Fibroblast of mammary gland (primary cell): ENCODE measurements at places on chromosomes 6 and 20.

DNA sequence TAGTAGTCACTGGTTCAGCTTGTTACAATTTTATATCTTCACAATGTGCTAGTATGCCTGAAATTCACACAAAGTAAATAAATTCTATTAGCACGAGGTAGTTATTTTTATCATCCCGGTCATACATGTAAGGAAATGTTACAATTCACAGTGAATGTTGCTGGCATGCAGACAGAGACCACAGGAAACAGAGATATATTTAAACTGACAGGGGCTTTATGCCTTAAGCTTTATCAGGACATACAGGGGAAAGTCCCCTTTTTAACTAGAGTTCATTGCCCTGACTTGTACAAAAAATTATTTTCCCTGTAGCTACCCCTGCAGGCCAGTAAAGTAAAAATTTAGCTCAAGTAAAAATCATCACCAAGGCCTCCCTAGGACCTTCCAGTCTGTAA is 712.0 kb upstream of the NRSN1 start:
- DNase-seq = peak; percentile 60

DNA sequence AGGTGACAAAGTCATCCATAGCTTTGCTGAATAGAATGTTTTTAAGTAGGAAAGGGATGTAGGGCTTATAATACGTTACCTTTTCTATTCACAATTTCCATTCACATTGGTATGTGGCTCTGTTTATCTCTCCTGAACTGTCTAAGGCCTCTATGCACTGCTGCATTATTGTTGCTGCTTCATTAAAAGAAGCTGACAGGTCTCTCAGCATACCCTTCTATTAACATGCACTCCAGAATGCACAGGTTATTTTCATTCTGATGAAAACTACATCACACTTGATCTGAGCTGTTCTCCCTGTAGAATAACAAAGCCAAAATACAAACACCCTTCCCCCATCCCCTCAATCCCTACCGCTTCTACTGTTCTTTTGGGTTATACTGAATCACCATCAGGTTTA is 399.3 kb downstream of the TBC1D32 start:
- DNase-seq = no peak

- no peak for DNase-seq
These were observed 971 bp downstream of the RBCK1 start for GRCh38 chr20:408843-409696.

- DNase-seq = no peak
These were observed 472.3 kb upstream of the CITED2 start for GRCh38 chr6:139846538-139847456.

GRCh38 chr6:70041411-70041810 is 175.1 kb downstream of the COL19A1 start:
- no peak for DNase-seq

- DNase-seq = no peak
These were observed 56.1 kb downstream of the GJA1 start for GRCh38 chr6:121491576-121491975.

- DNase-seq = peak; percentile 19
These were observed 35.6 kb downstream of the ADGRF4 start for GRCh38 chr6:47733879-47734558.

GRCh38 chr6:4103929-4104328 is 25.0 kb upstream of the FAM217A start:
- DNase-seq = no peak

GRCh38 chr6:41975276-41975675 is 33.7 kb upstream of the CCND3 start:
- DNase-seq = no peak

DNA sequence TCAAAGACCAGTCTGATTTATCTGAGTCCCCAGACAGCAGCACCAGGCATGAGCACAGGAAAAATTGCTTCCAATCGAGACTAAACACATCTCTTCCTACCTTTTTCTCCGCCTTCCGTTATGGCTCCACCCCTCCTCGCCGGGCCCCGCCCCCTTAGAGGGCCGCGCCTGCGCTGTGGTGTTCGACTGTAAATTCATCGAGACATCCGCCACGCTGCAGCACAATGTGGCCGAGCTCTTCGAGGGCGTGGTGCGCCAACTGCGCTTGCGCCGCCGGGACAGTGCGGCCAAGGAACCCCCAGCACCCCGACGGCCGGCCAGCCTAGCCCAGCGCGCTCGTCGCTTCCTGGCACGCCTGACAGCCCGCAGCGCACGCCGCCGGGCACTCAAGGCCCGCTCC is 8.9 kb downstream of the REM1 start:
- DNase-seq = no peak

- no peak for DNase-seq
These were observed 151.0 kb downstream of the ADAT2 start for GRCh38 chr6:143299253-143300166.

DNA sequence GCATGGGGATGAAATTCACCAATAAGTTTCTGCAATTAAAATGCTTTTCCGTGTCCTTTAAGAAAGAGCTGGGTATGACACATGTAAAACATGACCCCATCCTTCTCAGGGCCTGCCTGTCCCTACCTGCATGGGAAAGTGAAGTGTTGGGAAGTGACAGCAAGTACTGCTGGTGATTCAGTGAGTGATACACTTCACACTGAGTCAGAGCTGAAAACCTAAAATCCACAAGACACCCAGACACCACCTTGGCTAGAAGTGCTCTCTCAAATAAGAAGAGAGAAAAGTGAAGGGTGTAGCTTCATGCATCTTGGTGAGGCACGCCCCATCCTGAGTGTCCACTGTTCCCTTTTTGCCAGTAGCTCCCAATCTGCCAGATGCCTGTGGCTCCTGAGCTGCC is 3.3 kb downstream of the RAB22A start:
- DNase-seq = no peak

DNA sequence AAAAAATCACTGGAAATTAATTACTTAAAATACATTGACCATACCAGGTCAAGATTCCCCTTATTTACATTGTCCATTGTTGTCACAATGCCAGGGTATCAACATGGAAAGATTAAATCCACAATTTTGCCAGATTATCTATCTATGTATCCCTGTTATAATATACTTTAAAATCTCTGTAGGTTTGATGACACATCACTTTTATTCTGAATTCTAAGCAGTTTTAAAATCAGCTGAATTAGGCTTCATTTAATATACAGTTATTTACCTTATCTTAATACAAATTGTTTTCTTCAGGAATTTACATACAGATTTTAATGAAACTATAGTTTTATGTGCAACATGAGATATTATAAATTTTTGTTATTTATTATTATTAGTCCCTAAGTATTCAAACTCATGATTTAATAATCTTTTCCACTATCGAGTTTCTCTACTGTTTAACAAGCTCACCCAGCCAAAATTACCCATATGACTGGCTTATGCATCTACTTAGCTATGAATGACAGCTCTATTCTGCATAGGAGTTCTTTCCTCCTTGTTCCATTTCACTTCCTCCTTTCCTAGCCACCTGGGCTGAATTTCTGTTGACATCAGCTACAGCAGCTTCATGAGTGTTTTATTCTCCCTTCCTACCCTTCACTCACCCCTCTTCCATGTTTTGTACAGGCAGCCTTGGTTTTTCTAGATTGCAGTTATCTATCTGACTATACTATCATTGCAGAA is 654.2 kb upstream of the MAP3K7 start:
- DNase-seq = no peak

DNA sequence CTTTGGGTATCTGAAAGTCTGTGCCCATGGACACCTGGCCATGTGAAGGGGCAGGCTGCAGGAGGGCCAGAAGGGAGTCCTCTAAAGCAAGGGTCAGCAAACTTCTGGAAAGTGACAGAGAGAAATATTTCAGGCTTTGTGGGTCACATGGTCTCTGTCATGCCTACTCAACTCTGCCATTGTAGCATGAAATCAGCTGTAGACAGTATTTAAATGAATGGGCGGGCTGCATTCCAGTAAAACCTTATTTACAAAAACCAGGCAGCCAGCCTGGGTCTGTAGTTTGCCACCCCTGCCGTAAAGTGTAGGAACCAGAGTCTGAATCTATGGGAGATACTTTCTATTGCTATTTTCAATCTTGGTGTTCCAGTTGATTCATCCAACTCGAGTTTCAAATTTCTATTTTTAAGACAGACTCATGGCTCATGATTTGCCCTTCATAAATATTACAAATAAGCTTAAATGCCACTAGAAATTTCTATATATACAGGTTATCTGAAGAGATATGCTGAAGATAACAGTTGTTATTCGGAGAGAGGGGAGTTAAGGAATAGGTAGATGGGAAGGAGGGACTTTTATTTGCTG is 19.0 kb upstream of the ADGRF4 start:
- no peak for DNase-seq

- peak; percentile 69 for DNase-seq
These were observed 14.2 kb downstream of the PAX1 start for GRCh38 chr20:21719592-21720214.

- DNase-seq = peak; percentile 46
These were observed 4.4 kb downstream of the MOCS1 start for GRCh38 chr6:39929733-39930461.

DNA sequence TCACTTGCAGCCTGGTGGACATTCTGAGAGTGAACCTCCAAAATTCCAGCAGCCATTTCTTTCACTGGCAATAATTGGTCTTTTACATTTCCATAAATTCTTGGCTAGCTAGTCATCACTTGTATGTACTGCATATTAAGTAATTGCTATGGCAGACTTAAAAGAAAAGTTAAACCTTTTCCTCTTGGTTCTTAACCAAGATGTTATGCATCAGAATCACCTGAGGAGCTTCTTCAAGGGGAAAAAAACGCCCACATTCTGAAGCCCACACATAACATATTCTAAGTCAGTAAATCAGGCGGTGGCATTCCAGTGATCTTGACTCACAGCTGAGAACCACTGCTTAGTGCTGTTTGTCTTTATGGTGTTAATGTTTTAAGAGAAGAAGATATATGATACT is 37.0 kb downstream of the CDC40 start:
- peak; percentile 17 for DNase-seq

DNA sequence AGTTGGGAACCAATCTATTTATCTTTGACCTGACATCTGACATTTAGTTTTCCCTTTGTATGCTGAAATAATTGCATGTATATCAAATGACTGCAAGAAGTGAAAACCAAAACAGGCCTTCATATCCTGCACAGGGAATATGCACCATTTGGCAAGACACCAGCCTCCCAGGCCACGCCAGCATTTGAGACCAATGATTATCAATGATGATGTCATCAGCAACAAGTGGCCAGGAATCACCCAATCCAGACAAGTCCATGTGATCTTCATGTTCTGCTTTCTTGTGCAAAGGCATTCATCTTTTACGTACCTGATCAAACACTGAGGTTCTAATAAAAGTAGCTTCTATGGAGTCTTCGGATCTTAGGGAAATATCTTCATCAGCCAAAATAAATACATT is 107.4 kb upstream of the TENT5A start:
- peak; percentile 58 for DNase-seq

DNA sequence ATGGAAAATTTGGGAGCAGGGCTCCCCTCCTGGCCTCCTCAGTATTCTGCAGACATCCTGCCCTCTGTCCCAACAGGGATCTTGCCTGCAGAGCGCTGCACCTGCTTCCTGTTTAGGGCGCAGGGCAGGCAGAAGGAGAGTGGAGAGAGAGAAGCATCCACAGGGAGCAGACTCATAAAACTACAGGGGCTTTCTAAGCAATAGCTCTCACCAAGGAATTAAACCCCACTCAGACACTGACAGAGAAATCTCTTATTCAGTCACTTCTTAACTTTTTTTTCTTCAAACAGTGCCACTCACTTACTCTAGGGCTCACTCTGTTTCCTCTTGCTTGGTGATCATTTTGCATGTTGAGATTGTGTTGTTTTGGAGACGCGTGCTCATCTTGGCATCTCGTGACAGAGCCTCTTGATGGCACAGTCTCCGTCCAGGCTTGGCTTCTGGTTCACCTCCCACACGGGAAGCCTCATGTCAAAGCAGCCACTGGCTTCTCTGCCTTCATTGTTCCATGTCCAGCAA is 153.1 kb upstream of the INSM1 start:
- DNase-seq = no peak

DNA sequence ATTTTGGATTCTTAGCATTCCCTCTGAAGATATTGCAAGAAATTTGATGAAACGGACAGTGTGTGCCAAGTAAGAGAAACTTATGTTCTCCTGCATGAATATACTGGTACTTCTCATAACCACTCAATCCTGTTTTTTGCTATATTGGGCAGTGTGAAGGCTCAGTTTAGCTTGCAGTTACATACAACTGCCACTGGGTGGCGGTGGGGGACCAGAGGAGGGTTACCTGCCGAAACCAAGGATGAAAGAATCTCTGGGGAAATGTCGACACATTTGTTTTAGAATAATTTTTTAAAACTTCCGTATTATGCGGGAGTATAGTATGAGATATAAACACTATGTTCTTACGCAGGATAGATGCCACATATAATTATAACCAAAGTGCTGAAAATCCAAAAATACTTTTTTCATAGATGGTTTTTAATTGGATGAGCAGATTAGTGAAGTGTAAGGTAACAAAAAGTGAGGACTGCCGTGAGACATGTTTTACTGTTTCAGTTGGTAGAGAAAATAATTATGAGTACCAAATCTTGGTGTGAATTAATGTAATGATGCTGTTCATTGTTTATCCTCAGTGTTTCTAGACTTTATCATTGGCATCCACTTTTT is 9.7 kb downstream of the TRMT11 start:
- peak; percentile 67 for DNase-seq

DNA sequence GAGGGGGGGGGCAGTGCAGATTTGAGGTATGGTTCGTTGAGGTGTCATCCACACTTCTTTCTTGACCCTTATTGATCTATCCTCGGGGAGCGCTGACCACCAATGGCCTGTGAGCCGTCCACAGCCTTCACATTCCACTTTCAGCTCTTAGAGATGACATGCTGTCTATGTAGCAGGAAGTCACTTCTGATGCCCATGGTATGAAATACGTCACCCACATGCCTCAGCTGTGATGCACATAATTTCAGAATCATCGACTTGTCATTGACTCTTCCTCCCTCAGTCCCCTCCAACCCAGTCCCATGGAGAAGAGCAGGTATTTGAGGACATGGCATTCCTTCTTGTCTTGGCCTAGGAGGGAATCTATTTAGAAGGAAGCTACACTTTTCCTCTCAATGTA is 4.7 kb upstream of the ADGRF5 start:
- peak; percentile 46 for DNase-seq

DNA sequence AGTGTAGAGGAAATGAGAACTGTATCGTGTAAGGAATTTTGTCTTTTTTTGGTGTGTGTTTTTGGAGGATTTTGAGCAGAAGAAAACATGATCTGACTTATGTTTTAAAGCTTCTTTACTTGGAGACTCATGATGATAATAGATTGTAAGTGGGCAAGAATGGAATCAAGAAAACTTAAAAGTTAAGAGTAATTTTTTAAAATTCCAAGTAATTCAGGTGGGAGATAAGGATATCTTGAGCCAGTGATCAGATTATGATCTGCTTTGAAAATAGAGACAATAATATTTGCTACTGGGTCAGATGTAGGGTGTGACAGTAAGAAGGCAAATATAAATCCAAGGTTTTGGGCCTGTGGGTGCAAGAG is 734 bp downstream of the ZSCAN26 start:
- DNase-seq = no peak

DNA sequence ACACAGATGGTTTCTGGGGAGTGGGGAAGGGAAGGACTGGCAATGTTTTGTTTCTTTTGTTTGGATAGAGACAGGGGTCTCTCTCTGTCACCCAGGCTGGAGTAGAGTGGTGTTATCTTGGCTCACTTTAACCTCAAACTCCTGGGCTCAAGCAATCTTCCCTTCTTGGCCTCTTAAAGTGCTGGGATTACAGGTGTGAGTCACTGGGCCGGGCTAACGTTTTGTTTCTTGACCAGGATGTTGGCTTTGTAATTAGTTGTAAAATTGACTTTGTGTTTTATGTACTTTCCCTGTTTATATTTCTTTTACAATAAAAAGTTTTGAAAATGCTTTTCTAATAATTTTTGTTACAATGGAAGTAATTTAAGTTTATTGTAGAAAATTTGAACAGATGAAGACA is 10.9 kb downstream of the SPATS1 start:
- DNase-seq = no peak
